ENCODE measurements at places on chromosomes 6 and 20.

- no peak for DNase-seq
These were observed 206.3 kb downstream of the COL19A1 start for GRCh38 chr6:70072540-70073179.

DNA sequence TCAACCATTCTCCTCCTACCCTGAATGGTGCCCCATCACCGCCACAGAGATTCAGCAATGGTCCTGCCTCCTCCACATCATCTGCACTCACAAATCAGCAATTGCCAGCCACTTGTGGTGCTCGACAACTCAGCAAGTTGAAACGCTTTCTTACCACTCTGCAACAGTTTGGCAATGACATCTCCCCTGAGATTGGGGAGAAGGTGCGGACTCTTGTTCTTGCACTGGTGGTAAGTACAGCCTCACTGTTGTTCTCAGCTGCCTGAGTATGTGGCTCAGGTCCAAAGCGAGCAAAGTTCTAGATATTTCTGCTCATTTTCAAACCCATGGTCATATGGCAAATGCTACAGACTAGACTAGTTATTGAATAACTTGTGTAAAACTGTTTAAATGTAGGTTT is 51.0 kb upstream of the C20orf144 start:
- no peak for DNase-seq

GRCh38 chr6:56571605-56572004 is 71.1 kb downstream of the DST start:
- no peak for DNase-seq

DNA sequence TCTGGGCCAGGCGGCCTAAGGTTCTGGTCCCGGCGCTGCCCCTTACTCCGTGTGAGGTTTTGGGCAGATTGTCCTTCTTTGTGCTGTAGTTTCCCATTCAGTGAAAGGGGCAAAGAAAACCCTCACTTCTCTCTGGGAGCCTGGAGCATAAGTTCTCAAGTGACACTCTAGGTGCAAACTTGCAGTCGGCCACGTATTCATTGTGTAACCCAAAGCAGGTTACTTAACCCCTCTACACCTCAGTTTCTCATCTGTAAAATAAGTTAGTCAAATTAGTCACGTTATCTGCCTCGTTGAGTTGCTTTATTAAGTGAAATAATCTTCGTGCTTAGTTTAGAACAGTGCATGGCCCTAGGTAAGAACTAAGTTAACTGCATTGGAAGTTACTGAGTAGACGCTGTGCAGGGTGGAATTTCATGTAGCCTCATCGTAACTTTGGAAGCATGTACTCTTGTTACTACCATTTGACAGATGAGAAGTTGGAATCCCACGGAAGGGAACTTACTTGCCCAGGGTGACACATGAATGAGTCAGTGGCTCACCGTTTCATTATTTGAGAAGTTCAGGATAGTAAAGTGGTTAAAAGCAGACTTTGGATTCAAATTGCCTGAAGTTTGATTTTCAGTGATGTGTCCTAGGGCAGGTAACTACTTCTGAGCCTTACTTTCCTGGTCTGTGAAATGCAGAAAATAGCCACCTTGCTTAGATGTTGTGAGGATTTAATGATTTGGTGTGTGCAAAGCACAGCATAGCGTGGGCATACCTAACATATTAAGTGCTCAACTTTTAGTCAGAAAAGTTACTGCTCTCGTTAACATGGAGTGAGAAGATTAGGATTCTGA is 556 bp upstream of the MROH8 start:
- no peak for DNase-seq
